Central memory CD8-positive, alpha-beta T cell (primary cell): ENCODE measurements at places on chromosomes 3 and 15.
A peak's percentile ranks its signal among the peaks of the same experiment; 100 is the strongest.

GRCh38 chr3:186869253-186870100, 27.0 kb downstream of the ADIPOQ start:
- peak overlapping the region; percentile 13 for H3K27ac ChIP-seq
- H3K36me3 ChIP-seq, result no peaks in the 10 kb centered on the region
- no peaks in the 10 kb centered on the region for H3K27me3 ChIP-seq
- no peak overlapping the region for H3K4me3 ChIP-seq
- peaks cover 17% of the 10 kb centered on the region for H3K4me1 ChIP-seq
- no peak for DNase-seq

- H3K27ac ChIP-seq, result no peak overlapping the region
- H3K4me3 ChIP-seq, result no peak overlapping the region
- DNase-seq, result no peak
- peaks cover 51% of the 10 kb centered on the region for H3K27me3 ChIP-seq
- H3K4me1 ChIP-seq, result no peaks in the 10 kb centered on the region
- no peaks in the 10 kb centered on the region for H3K36me3 ChIP-seq
Observed at GRCh38 chr15:34734303-34734702, 20.5 kb downstream of the GJD2 start.

DNA sequence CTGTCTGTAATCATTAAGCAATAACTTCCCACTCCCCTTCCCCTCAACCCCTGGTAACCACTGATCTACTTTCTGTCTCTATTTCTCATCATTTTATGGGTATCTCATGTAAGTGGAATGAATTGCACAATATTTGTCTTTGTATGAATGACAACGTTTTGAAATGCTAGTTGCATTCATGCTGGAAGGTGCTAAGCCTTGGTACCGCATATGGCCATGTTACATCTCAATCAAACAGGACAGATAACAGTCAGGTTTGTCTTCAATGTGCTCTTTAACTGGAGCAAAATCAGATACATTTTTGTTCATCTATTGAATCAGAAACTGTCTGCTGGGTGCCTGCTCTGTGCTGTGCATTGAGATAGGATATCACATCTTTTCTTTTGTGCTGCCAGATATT, 134.2 kb downstream of the AGBL1 start:
- peaks cover 57% of the 10 kb centered on the region for H3K27me3 ChIP-seq
- H3K4me3 ChIP-seq, result no peak overlapping the region
- H3K36me3 ChIP-seq, result peaks cover 3% of the 10 kb centered on the region
- H3K27ac ChIP-seq, result no peak overlapping the region
- no peak for DNase-seq

DNA sequence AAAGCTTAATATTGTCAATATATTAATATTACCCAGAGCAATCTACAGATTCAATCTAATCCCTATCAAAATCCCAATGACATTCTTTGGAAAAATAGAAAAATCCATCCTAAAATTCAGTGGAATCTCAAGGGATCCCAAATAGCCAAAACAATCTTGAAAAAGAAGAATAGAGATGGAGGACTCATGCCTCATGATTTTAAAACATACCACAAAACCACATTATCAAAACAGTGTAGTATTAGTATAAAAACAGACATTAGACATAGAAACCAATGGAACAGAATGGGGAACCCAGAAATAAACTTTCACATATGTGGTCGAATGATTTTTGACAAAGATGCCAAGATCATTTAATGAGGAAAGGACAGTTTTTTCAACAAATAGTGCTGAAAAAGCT, 14.6 kb downstream of the NEK4 start:
- peaks cover 48% of the 10 kb centered on the region for H3K36me3 ChIP-seq
- no peak for DNase-seq
- no peaks in the 10 kb centered on the region for H3K4me1 ChIP-seq
- no peak overlapping the region for H3K27ac ChIP-seq
- no peak overlapping the region for H3K4me3 ChIP-seq

DNA sequence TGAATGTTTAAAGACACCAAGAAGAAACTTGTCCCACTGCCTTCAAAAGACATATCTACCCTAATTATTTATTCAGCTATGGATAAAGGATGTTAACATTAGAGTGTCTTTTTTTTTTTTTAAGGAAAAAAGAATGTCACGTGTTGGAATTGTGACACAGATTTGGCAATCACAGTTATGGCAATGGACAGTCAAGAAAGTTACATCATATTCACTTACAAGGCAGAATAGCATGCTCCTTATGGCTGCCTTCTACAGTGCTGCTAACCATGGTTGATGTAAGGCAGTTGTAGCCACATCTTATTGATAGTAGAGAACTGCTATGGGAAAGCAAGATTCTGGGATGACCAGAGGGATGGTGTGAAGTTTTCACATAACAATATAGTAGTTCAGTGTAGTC, 128.8 kb upstream of the ZBTB20 start:
- H3K27me3 ChIP-seq, result no peaks in the 10 kb centered on the region
- H3K27ac ChIP-seq, result no peak overlapping the region
- H3K4me1 ChIP-seq, result no peaks in the 10 kb centered on the region
- no peak for DNase-seq
- no peak overlapping the region for H3K4me3 ChIP-seq

DNA sequence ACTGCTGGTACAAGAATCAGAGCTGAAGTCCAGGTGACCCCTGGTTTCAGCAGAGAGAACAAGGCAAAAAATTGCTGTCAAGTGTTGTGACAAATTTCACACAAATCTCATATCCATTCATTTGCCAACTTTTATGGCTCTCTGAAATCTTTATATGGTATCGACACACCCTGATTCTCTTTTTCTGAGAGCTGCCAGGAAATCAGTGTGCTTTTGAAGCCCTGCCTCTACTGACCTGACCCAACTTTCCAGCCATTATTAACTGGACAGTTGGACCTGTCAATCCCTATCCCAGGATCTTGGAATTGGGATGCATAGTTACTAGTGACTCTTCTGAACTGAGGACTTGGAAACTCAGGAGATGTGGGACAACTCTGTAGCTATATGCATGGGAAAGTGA, 288.2 kb upstream of the GADL1 start:
- no peaks in the 10 kb centered on the region for H3K36me3 ChIP-seq
- no peak overlapping the region for H3K27ac ChIP-seq
- H3K4me3 ChIP-seq, result no peak overlapping the region
- no peaks in the 10 kb centered on the region for H3K27me3 ChIP-seq
- no peak for DNase-seq
- no peaks in the 10 kb centered on the region for H3K4me1 ChIP-seq

GRCh38 chr3:157499342-157499963, 3.8 kb downstream of the VEPH1 start:
- H3K36me3 ChIP-seq, result no peaks in the 10 kb centered on the region
- H3K27me3 ChIP-seq, result peaks cover 39% of the 10 kb centered on the region
- no peak overlapping the region for H3K4me3 ChIP-seq
- no peaks in the 10 kb centered on the region for H3K4me1 ChIP-seq
- no peak overlapping the region for H3K27ac ChIP-seq
- no peak for DNase-seq

DNA sequence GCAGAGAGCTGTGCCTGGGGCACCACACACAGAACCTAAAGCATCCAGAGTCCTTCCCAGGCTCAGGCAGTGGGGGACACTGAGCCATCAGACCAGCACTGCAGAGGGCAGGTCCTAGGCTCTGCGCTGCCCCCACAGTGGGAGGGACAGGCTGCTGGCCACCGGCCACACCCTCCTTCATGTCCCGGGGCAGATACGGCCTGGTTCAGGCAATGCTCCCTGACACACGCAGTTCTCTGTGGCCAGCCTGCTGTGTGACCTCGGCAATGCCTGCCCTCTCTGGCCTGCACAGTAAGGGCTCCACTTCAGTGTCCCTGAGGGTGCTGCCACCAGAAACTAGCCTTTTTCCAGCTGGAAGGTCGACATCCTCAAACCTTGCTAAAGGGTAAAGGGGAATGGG, 12.4 kb downstream of the LINGO1 start:
- H3K36me3 ChIP-seq, result no peaks in the 10 kb centered on the region
- DNase-seq, result no peak
- no peak overlapping the region for H3K4me3 ChIP-seq
- H3K27ac ChIP-seq, result no peak overlapping the region

GRCh38 chr15:87597346-87598052, 659.0 kb downstream of the NTRK3 start:
- peak; percentile 27 for DNase-seq
- H3K36me3 ChIP-seq, result peaks cover 2% of the 10 kb centered on the region
- H3K27me3 ChIP-seq, result no peaks in the 10 kb centered on the region
- H3K4me1 ChIP-seq, result peaks cover 24% of the 10 kb centered on the region
- peak overlapping the region; percentile 1 for H3K4me3 ChIP-seq
- peak overlapping the region; percentile 47 for H3K27ac ChIP-seq

DNA sequence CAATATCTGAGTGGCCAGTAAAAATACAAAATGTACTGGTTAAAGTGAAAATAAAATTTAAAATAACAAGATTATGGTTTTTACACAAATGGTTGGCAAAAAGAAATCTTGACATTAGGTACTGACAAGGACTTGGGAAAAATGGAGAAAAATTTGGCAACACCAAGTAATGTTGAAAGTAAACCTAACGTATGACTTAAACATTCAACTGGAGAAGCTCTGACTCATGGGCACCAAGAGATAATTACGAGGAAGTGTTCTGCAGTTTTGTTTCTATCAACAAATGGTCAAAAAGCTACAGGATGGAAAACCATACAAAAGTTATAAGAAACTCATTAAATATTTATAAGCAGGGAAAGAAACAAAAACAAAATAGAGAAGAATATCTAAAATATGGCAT, 177.7 kb downstream of the ZNF385D start:
- no peaks in the 10 kb centered on the region for H3K36me3 ChIP-seq
- no peak overlapping the region for H3K27ac ChIP-seq
- H3K27me3 ChIP-seq, result no peaks in the 10 kb centered on the region
- no peak overlapping the region for H3K4me3 ChIP-seq
- no peaks in the 10 kb centered on the region for H3K4me1 ChIP-seq

DNA sequence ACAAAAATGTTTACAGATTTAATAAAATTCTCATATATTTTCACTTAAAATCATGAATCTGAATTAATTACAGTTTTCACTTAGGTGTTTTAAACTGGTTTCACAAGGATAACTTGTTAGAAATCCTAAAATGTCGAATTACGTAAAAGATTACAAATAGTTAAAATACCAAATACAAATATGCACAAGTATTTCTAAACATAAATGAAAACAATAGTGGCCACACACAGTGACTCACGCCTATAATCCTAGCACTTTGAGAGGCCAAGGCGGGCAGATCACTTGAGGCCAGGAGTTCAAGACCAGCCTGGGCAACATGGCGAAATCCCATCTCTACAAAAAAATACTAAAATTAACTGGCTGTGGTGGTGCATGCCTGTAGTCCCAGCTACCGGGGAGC, 10.9 kb upstream of the TBL1XR1 start:
- no peaks in the 10 kb centered on the region for H3K27me3 ChIP-seq
- H3K4me3 ChIP-seq, result no peak overlapping the region
- no peak overlapping the region for H3K27ac ChIP-seq
- H3K4me1 ChIP-seq, result peaks cover 6% of the 10 kb centered on the region
- no peak for DNase-seq
- H3K36me3 ChIP-seq, result no peaks in the 10 kb centered on the region

- no peak for DNase-seq
- H3K27me3 ChIP-seq, result peaks cover 74% of the 10 kb centered on the region
- H3K36me3 ChIP-seq, result no peaks in the 10 kb centered on the region
- no peaks in the 10 kb centered on the region for H3K4me1 ChIP-seq
- H3K27ac ChIP-seq, result no peak overlapping the region
- H3K4me3 ChIP-seq, result no peak overlapping the region
Observed at GRCh38 chr3:148863814-148864213, 1.3 kb upstream of the CPA3 start.

DNA sequence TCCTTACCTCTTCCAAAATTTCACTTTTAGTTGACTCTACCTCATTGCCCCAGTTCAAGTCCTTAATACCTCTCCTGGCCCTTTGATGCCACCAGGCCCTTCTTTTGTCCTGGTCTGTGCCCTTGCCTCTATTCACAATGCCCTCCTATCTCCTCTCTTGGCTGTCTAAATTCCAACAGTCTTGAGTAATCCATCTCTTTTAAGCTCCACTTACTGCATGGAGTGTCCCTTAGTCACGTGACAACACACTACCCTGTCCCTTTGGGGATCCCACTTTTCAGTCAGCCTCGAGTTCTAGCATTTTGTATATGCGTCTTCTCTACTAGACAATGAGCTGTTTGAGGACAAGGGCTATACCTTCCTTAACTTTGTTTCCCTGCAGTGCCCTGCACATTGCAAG, 52.7 kb upstream of the SCN5A start:
- DNase-seq, result no peak
- H3K36me3 ChIP-seq, result no peaks in the 10 kb centered on the region
- peaks cover 6% of the 10 kb centered on the region for H3K27me3 ChIP-seq
- H3K4me3 ChIP-seq, result no peak overlapping the region

- H3K36me3 ChIP-seq, result peaks cover 4% of the 10 kb centered on the region
- H3K4me1 ChIP-seq, result no peaks in the 10 kb centered on the region
- H3K4me3 ChIP-seq, result no peak overlapping the region
- H3K27me3 ChIP-seq, result no peaks in the 10 kb centered on the region
Observed at GRCh38 chr3:188822004-188822403, 349.8 kb upstream of the TPRG1 start.

DNA sequence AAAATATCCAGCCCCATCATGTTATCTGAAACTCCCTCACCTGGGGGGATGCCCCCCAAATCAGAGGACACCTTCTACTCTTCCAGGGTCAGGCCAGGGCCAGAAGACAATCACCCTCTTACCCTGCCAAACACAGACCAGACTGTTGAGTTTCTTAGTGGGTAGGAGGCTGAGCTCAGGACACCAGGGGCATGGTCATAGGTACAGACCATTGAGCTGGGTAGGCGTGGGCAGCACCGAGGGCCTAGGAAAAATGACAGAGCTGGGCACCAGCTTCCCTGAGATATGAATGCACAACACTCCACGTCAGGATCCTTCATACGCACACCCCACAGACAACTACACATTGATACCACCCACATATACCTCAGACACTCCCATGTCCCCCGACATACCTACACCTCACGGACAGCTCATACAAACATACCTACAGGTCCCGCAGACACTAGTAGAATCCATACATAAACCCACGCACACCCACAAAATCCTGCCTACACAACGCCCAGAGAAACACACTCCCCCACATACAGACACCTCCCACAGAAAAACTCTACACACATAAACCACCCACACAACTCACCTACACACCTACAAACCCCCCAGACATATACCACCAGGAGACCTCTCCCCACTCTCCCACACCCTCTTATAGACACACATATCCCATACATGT, 11.8 kb downstream of the AP3B2 start:
- H3K4me1 ChIP-seq, result no peaks in the 10 kb centered on the region
- H3K4me3 ChIP-seq, result no peak overlapping the region
- DNase-seq, result no peak
- H3K27me3 ChIP-seq, result peaks cover 26% of the 10 kb centered on the region
- no peak overlapping the region for H3K27ac ChIP-seq

- DNase-seq, result no peak
- H3K4me1 ChIP-seq, result peaks cover 66% of the 10 kb centered on the region
- H3K4me3 ChIP-seq, result no peak overlapping the region
- no peak overlapping the region for H3K27ac ChIP-seq
- H3K36me3 ChIP-seq, result peaks cover 4% of the 10 kb centered on the region
- H3K27me3 ChIP-seq, result no peaks in the 10 kb centered on the region
Observed at GRCh38 chr3:179166561-179167201, 18.5 kb downstream of the PIK3CA start.
